ENCODE measurements at places on chromosomes 6 and 20.

- DNase-seq, result no peak
Measured at GRCh38 chr6:143146186-143146851, 85.6 kb downstream of the AIG1 start.

DNA sequence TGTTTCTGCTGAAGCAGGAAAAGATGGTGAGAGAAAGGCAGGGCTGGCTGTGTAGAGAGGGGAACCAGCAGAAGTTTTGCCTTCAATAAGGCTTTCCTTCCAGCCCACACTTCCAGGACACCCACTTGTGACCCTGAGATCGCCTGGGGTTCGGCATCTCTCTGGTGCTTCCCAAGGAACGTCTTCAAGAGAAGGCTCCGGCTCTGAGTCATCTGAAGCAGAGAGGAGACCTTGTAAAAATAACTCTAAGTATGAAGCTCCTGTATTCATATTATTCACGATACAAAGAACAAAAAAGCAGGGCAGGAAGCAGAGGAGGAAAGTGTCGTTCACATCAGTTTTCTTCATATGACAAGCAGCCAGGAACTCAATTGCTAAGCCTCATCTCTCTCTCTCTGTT is 95.4 kb upstream of the MRPS10 start:
- no peak for DNase-seq

DNA sequence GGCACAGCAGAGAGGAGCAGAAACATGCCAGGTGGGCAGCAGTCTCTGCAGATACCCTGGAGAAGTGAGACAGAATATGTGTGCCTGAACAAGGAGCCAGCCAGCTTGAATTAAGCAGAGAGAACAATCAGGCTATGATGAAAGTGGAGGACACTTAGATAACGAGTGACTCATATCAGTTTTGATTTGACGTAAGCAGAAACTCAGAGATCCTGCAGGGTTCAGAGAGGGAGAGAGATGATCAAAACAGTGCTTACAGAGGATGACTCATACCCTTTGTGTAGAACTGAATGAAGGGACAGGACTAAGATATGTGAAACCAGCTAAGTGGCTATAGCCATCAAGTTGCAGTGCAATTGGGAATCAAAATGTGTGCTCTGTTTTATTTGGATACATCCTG is 300.7 kb downstream of the TENT5A start:
- no peak for DNase-seq

DNA sequence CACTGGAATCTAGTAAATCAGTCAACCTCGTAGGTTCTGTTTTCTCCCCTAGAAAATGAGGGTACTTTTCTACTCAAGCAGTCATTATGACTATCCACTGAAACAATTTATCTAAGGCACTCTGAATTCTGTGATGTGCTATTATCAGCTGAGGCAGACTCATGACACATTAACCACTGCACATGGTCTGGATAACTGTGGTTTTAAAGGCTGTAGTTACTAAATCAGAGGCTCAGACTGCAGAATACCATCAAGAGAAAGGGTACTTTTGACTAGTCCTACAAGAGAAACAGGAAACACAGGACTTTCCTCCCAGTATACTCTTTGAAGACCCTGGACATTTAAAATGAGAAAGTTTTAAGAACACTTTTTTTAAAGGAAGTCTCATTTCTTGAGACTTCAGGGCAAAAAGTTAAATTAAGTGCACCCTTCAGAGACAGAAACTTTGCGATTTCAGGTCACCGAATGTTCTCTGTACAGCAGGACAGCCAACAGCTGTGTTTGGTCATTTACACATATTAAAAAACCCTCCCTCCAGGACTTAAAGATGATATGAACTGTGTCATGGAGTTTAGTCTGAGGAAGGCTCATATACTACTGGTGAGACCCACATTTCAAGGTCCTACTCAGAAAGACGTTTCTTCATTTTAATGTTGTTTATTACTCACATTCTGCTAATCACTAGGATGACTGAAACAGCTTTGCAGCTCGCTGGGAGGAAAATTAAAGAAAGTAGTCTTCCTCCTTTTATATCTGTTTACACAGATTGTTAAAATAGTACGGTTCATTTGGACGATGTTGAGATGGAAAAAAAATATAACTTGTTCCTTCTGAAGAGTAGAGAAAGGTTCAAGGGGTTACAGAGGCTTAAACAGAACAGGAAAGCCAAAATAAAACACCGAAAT is 19.9 kb downstream of the ATXN1 start:
- DNase-seq, result no peak

DNA sequence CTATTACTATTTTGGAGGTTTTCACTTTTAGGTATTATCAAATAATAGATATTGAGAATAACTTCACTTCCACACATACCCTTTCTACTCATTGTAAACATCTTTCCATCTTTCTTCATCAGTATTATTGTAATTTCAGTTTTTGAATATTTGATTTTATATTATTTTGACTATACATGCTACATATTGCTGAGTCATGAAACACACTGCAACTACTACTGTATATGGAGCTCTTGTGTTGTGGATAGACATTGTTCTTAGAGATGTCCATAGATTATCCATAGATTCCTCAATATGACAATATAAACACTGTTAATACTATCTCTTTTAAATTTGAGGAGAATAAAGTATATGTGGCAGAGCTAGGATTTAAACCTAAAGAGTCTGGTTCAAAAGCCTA is 819 bp upstream of the IMPG1 start:
- DNase-seq, result no peak

GRCh38 chr20:25076731-25077609 is 5.0 kb downstream of the VSX1 start:
- DNase-seq, result no peak

- DNase-seq, result no peak
Measured at GRCh38 chr20:58224974-58225373, 3.5 kb downstream of the ANKRD60 start.

- DNase-seq, result no peak
Measured at GRCh38 chr6:82263916-82264315, 16.4 kb upstream of the IBTK start.
